RWPE2 (cell line): ENCODE measurements at places on chromosomes 6 and 20.
A peak's percentile ranks its signal among the peaks of the same experiment; 100 is the strongest.

GRCh38 chr6:140380427-140381218 lies 1006.2 kb upstream of the CITED2 start:
- DNase-seq: no peak

GRCh38 chr6:149239573-149240209 lies 77.8 kb upstream of the TAB2 start:
- DNase-seq: no peak

- DNase-seq: no peak
Observed at GRCh38 chr6:132132924-132133639, 181.9 kb upstream of the CCN2 start.

GRCh38 chr6:31158863-31159855 lies 770 bp downstream of the TCF19 start:
- DNase-seq: no peak

- DNase-seq: peak; percentile 77
Observed at GRCh38 chr20:45969712-45970634, 2.0 kb downstream of the ZNF335 start.

- DNase-seq: no peak
Observed at GRCh38 chr6:33034554-33034953, 25.2 kb upstream of the HLA-DOA start.

DNA sequence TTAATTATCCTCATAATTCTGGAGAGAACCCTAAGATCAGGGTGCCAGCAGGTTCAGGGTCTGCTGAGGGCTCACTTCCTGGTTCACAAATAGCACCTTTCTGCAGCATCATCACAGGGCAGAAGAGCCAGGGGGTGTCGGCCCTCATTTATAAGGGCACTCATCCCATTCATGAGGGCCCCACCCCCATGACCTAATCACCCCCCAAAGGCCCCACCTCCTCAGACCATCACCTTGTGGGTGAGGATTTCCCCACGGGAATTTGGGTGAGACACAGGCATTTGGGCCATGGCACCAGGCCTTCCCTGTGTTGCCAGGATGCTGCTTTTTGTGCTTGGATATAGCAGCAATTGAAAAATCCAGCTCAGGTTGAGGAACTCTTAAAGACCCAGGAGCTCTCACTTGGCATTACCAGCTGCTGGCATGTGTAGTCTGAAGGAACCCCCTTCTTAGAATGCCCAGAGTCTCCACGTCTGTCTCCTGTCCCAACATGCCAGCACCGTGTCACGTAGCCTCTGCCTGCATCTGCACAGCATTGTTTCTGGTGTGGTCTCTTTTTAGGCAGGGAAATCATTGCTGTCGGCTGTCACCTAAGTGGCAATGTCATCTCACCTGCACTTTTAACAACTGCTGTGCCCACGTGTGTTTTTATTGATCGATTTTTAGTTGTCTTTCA lies 71.5 kb downstream of the RPP40 start:
- no peak for DNase-seq

DNA sequence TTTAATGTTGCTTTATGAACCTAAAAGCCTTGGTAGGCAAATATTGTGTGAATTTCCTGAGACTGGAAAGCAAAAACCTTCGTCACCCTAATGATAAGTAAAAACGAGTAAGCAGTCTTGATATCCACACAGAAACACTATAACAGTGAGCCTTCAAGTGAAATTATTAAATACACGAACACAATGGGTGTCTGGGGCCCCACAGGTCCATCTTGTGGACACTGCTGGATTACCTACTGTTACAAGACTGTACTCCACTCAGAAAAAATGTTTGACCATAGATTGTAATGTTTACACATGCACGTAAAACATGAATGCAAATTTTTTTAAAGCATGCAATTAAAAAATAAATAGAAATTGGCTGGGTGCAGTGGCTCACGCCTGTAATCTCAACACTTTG lies 466.9 kb downstream of the CD83 start:
- no peak for DNase-seq

- DNase-seq: no peak
Observed at GRCh38 chr6:75345413-75345812, 60.8 kb upstream of the TMEM30A start.

GRCh38 chr20:37411408-37412219 lies 65.7 kb downstream of the SRC start:
- DNase-seq: peak; percentile 75

GRCh38 chr6:56642366-56643261 lies at the start of gene DST:
DST (minus strand) TSS chr6:56642889.
- DNase-seq: peak; percentile 68

DNA sequence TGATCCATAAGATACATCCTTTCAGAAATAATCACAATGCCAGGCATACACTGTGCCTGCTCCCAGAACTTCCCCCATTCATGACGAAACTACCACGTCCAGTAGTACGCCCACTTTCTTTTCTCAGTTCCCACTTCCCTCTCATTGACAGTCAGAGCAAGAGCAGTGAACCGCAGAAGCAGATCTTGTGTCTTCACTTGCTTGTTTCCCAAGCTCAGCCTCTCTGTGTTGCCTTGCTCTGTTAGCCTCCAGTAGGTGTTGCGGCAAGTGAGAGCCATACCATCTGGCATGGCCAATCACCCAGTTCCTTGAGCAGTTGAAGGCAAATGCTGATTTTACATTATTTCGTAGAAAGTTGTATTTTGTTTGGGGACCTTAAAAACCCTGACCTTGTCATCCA lies 11.7 kb downstream of the UST start:
- no peak for DNase-seq

DNA sequence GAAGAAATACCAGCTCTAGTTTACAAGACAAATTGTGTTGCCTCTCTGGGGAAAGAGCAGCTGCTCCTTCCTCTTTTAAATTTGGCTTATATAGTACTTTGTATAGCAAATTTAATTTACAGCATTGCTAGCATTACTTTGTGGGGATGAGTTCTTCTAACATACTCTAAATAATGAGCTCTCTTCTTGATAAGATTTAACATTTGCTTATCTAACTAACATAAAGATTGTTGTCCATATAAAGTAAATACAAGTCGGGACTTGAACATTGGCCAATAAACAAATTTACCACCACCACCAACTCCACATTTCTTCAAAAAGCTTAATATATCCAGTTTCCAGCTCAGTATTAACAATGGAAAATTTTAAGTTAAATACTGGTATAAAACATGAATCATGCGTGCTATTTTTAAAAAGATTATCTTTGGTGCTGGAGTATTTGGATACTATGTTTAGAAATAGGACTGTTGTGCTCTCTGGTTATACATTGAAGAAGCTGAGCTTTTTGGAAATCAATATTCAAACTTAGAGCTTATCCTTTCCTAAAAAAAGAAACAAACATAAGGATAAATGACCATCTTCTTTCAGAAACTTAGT lies 1146.9 kb upstream of the GJE1 start:
- DNase-seq: no peak

GRCh38 chr6:33610067-33610466 lies 11.1 kb upstream of the ITPR3 start:
- no peak for DNase-seq

GRCh38 chr20:59006864-59007664 lies at the start of gene CTSZ:
CTSZ (minus strand) TSS chr20:59007254; CDS start chr20:59007128, 126 bp downstream.
- DNase-seq: peak; percentile 85

DNA sequence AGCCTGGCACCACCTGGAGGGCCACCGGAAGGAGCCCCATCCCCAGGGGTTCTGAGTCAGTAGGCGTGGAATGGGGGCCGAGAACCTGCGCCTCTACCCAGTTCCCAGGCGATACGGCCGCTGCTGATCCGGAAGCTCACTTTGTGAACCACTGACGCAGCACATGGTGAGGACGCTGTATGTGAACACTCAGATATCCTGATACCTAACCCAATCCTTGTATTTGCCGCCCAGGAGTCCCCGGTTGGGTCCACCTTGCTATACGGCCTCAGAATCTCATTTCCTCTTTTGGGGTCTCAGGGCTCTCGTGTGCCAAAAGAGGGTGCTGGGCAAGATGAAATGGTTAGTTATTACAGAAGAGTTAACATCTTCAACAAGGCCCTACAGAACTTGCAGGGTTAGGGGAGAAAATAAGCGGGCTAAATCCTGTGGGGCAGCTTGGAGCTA lies 604 bp upstream of the RAB5IF start:
- DNase-seq: peak; percentile 87

DNA sequence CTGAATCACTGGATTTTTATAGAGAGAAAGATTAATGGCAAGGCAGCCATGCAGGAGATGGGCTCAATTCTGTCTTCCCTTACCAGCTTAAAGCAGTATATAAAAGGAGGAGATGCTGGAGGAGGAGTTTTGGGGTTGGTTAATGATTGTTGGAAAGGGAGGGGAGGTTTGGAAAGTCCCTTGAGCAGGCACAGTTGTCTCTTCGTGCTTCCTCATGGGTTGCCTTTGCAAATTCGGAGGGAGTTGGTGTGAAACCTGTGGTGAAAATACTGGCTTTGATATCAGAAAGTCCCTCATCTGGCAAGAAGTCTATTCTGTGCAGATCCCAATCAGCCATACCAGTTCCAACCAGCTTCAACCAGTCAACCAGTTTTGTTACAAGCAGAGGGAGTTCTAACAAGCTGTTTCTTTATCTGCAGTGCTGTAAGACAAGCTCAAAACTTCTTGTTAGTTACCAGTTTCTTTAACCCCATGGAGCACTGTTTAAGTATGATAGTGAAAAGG lies 107.0 kb downstream of the HIVEP1 start:
- DNase-seq: no peak

- no peak for DNase-seq
Observed at GRCh38 chr20:2805689-2806350, 5.4 kb upstream of the CPXM1 start.

- DNase-seq: no peak
Observed at GRCh38 chr6:109488001-109488400, 5.0 kb upstream of the ZBTB24 start.

GRCh38 chr6:157087974-157088373 lies 235.3 kb downstream of the TMEM242 start:
- no peak for DNase-seq

- DNase-seq: no peak
Observed at GRCh38 chr6:145235207-145235606, 500.1 kb downstream of the EPM2A start.

- no peak for DNase-seq
Observed at GRCh38 chr6:80767808-80768207, 661.3 kb downstream of the BCKDHB start.

GRCh38 chr6:25050356-25050755 lies 114.6 kb upstream of the RIPOR2 start:
- DNase-seq: no peak

- no peak for DNase-seq
Observed at GRCh38 chr20:42359617-42360016, 741.4 kb upstream of the CHD6 start.

DNA sequence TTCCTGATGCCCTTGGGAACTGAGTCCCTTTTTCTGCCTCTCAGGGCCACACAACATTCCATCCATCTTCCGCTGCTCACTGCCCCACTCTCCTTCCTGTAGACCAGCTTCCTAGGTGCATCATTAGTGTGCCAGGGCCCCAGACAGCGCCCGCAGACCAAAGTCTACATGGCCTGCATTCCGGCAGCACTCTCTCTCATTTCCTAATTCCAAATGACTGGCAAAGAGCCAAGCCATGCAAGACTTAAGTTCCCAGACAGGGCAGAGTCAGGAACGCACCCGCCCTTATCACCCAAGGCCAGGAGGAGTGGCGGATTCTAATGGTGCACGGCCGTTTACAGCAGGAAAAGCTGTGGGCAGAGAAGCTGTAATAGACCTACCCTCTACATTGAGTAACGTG lies 159.8 kb upstream of the ARID1B start:
- no peak for DNase-seq

GRCh38 chr6:63269470-63269869 lies 50.3 kb downstream of the LGSN start:
- no peak for DNase-seq
